Stimulated activated CD8-positive, alpha-beta memory T cell treated with anti-CD3 and anti-CD28 coated beads, Interleukin-7, amount 100 ng/mL, for 48 hours (primary cell): ENCODE measurements at places on chromosomes 6 and 20.

- DNase-seq = no peak
These were observed 365.1 kb upstream of the SOX4 start for GRCh38 chr6:21228411-21228810.

DNA sequence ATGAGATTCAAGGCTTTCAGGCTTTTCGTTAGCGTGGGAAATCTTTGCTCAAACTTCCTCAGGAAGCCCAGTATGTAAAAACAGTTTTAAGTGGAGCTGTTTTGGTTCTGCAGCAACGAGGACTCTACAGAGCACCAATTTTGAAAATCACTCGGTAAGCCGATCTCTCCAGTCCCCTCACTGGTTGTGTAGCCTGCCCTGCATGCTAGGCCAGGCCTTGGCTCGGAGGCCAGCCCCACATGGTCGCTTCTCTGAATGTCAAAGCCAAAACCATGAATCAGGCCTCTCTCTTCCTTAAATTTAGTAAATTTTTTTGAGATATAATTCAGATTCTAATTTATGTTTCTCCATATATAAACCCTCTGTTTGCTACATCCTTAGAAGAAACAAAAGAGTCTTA, 108.0 kb downstream of the CHD6 start:
- no peak for DNase-seq

DNA sequence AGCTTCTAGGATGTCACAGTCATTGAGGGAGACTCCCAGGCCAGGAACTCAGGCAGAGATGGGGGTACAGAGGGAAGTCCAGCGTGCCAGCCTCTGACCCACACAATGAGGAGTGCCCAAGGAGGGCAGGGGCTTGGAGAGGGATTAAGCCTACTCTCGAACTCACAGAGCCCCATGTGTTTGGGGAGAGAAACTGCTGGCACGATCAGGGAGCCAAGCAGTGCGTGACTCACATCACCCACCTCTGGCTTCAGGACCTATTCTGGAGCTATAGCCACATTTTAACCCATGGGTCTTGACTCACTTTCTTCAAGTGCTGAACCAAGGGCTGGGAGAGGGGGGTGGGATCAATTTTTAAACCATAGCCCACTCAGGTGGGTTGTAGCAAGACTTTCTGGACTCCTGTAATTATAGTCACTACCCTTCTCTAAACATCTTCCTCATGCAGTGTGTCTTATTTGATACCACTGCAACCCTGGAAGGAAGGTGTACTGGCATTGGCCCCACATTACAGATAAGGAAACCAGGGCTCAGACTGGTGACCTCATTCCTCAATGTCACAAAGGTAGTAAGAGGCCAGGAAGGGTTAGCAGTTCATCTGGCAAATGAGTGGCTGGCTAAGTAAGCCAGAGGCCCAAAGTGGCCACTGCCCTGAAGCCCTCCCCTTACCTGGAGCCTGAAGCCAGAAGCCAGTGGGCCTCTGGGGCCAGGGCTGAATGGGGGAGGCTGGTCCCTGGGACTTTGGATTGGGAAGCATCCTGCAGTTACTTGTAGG, 12.0 kb downstream of the FOXP4 start:
- no peak for DNase-seq

DNA sequence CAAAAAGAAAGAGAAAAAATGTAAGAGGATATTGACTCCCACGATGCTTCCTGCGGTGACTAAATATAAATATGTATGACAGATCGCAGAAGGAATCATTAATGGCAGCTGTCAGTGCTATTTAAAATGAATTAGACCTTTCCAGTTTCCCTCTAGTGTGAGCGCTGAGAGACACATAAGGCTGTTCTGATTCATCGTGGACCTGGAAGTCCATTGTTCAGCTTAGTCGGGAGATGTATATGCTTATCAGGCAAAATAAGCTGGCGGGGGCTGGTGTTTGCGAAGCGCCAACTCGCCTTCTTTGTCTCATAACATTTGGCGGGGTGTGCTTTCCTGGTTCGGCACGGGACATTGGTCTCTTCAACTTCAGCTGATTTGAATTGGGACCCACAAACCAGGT, 95.4 kb downstream of the CDH4 start:
- no peak for DNase-seq

- no peak for DNase-seq
These were observed 11.5 kb upstream of the DEFB113 start for GRCh38 chr6:49980898-49981297.

DNA sequence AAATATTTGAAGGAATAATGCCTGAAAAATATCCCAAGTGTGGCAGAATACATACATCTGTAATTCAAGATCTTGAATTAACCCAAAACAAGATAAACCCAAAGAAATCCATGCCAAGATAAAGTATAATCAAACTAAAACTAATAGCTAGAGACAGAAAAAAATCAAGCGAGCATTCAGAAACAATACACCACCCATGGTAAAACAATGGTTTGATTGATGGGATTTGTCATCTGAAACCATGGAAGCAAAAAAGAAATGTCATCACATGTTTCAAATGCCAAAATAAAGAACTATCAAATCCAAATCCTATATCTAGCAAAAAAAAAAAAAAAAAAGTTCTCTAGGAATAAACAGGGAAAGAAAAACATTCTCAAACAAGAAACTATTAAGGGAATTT, 5.1 kb upstream of the DEFB127 start:
- DNase-seq = no peak

DNA sequence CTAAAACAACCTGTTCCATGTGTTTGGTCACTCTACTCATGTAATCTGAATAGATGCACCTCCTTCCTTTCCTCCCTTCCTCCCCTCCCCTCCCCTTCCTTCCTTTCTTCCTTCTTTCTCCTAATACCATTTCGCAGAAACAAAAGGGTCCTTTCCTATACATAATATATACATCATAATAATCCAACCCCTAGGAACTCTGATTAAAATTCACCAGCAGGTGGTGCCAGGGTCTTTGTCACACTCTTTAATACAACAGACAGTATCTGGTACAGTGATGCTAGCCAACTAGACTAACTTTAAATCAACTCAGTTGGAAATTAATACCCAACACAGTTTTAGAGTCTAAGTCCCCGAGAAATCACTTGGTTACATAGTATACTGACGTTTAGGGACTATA, 181.2 kb upstream of the SHLD1 start:
- DNase-seq = no peak
